ENCODE measurements at places on chromosomes 13 and 19.
A peak's percentile ranks its signal among the peaks of the same experiment; 100 is the strongest.

GRCh38 chr13:21753117-21753729 lies 82.3 kb downstream of the FGF9 start:
- no peak for DNase-seq

GRCh38 chr13:49411353-49411752 lies 32.5 kb downstream of the CAB39L start:
- no peak for DNase-seq

DNA sequence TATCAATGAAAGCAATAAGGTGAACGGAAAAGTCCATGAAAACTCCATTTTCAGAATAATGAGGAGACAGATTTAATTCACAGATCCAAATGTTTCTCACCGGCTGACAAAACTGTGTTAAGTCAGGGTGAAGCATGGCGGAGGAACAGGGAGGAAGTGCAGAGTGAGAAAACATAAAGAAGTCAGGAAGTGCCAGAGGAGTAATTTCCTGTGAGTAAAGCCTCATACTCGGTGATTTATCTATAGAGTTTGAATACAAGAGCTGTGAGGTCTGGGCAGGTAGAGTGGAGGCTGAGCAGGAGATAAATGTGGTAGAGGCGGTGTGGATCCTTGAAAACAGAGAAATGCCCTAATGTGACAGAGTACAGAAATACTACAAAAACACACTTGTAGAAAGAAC lies 11.4 kb downstream of the CARD8 start:
- DNase-seq, result no peak

- no peak for DNase-seq
These were observed 1520.0 kb upstream of the SLC10A2 start for GRCh38 chr13:104586051-104586746.

DNA sequence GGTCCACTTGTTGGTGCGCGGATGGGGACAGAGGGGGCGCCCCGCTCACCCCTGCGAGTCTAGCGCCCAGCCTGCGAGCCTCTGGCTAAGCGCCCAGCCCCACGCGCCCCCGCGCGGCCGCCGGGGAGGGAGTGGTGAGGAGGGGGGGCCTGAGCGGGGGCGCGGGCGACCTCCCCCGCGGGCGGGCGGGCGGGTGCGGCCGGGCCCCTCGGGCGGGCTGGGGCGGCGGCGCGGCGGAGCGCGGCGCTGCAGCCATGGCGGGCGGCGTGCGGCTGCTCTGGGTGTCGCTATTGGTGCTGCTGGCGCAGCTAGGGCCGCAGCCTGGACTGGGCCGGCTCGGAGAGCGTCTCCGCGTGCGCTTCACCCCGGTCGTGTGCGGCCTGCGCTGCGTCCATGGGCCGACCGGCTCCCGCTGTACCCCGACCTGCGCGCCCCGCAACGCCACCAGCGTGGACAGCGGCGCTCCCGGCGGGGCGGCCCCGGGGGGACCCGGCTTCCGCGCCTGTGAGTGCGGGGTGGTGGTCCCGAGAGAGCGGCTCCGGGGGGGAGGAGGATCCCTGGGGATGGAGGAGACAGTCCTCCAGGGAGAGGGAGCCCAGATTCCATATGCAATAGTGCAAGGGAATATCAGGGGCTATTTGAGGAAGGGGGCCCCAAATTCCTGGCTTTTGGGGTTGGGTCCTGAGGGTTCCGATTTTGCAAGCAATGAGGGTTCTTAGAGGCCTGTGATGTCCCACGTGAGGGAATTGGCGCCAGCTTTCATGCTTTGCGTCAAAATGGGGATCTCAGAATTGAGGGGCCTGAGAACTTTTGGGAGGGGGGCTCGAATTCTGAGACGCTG lies at the start of gene LTBP4:
TSS of gene LTBP4 (plus strand) at position 236 of the 841 bp plus-strand sequence. CDS start at position 255, 19 bp downstream.
- DNase-seq, result peak; percentile 23

DNA sequence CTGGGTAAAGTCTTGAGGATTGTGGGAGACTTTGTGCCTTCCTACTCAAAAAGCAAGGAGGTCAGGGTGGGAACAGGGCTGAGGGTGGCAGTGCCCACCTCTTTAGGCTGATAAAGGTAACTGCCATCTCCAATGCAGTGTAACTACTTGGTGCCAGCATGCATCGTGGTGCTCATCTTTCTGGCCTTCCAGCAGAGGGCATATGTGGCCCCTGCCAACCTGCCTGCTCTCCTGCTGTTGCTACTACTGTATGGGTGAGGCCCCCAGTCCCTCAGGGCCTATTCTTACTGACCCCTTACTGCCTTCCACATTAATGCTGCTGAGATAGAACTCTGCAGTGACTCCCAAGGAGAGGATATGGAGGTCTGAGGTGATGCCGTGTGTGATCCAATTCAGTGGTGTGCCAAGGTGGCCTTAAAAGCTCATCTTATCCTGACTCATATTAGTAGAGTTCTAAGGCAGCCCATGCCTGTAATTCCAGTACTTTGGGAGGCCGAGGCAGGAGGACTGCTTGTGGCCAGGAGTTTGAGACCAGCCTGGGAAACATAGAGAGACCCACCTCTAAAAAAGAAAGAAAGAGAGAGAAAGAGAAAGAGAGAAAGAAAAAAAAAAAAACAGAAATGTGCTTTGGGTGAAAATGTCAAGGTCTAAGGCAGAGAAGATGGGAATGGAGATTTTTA lies 9.7 kb upstream of the ARHGAP45 start:
- DNase-seq, result no peak

DNA sequence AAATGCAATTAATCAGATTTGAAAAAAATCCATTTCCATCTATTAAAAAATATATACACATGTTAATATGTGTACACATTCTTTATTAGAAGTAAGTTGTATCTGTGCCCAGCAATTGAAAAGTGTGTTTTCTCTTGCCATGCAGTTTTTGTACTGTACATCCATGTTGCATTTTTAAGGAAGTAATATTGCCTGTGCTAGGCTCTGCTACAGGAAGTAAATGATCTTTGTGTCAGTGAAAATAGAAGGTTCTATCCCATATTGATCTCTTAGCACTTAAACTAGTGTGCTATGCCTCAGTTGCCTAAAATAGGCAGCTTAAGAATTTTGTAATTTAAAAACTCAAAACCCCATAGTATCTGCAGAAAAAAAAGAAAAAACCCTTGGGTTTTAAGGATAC lies 122.5 kb downstream of the CDK8 start:
- DNase-seq, result no peak

All from amygdala (tissue), 56 donors.